Cardiac atrium fibroblast (primary cell): ENCODE measurements at places on chromosomes 13 and 19. TPM values are rescaled to one million over a fixed set of nuclear protein-coding genes. Genes with fewer than 3 reads are reported as not detected.

The FGF21 gene
- total RNA-seq = not detected in 2 replicates

The CEACAM7 gene
- not detected in 2 replicates for total RNA-seq

The PPM1N gene
- total RNA-seq = 0.16 and 0.72 TPM in 2 replicates

The YJEFN3 gene
- under 0.01 and 0.18 TPM in 2 replicates for total RNA-seq

The MAB21L1 gene
- 0.32 and 1.4 TPM in 2 replicates for total RNA-seq

The CEACAM16 gene
- total RNA-seq = not detected in 2 replicates

The ZNF878 gene
- total RNA-seq = 0.36 and 0.49 TPM in 2 replicates

The ARHGAP45 gene
- 4.9 and 8.1 TPM in 2 replicates for total RNA-seq

The DEDD2 gene
- total RNA-seq = 30.7 and 37.1 TPM in 2 replicates

The LRRC63 gene
- not detected in 2 replicates for total RNA-seq
